ENCODE measurements at places on chromosomes 12 and 14. TPM values are rescaled to one million over a fixed set of nuclear protein-coding genes. Genes with fewer than 3 reads are reported as not detected.

The MAP1LC3B2 gene
- total RNA-seq: 2.1 TPM

The MMP17 gene
- 2.9 TPM for total RNA-seq

The KITLG gene
- total RNA-seq: 1.9 TPM

The TEX22 gene
- total RNA-seq: 3.1 TPM

The SYCP3 gene
- total RNA-seq: not detected

The PNN gene
- 53.0 TPM for total RNA-seq

The CLEC4D gene
- total RNA-seq: not detected

The STAC3 gene
- total RNA-seq: 1.8 TPM

The CEBPE gene
- not detected for total RNA-seq

The CFL2 gene
- total RNA-seq: 47.0 TPM

The M6PR gene
- total RNA-seq: 138 TPM

The KERA gene
- not detected for total RNA-seq

The NFE2 gene
- total RNA-seq: 0.30 TPM

The CLEC4C gene
- not detected for total RNA-seq

The KSR2 gene
- not detected for total RNA-seq

The SYT10 gene
- total RNA-seq: not detected

The ZNF891 gene
- 2.1 TPM for total RNA-seq

The ALX1 gene
- total RNA-seq: 1.9 TPM

The SOAT2 gene
- total RNA-seq: not detected

The CIROP gene
- total RNA-seq: not detected

The GARIN6 gene
- not detected for total RNA-seq

The SLC7A7 gene
- 1.6 TPM for total RNA-seq

The EPYC gene
- total RNA-seq: not detected

The METTL1 gene
- 23.9 TPM for total RNA-seq

The OTUB2 gene
- total RNA-seq: 1.3 TPM

The AGAP2 gene
- 2.6 TPM for total RNA-seq

The SALL2 gene
- 22.7 TPM for total RNA-seq

The C1R gene
- total RNA-seq: 35.1 TPM

The HOXC12 gene
- not detected for total RNA-seq

The ESPL1 gene
- 8.6 TPM for total RNA-seq

The CLECL1 gene
- total RNA-seq: not detected

The RFLNA gene
- 1.4 TPM for total RNA-seq
